MCF 10A (cell line): ENCODE measurements at places on chromosomes 2 and 18.
A peak's percentile ranks its signal among the peaks of the same experiment; 100 is the strongest.

GRCh38 chr2:46748735-46749531 lies 166.7 kb downstream of the MCFD2 start:
- DNase-seq: no peak

- DNase-seq: no peak
Observed at GRCh38 chr18:53660306-53660705, 564.2 kb downstream of the MBD2 start.

DNA sequence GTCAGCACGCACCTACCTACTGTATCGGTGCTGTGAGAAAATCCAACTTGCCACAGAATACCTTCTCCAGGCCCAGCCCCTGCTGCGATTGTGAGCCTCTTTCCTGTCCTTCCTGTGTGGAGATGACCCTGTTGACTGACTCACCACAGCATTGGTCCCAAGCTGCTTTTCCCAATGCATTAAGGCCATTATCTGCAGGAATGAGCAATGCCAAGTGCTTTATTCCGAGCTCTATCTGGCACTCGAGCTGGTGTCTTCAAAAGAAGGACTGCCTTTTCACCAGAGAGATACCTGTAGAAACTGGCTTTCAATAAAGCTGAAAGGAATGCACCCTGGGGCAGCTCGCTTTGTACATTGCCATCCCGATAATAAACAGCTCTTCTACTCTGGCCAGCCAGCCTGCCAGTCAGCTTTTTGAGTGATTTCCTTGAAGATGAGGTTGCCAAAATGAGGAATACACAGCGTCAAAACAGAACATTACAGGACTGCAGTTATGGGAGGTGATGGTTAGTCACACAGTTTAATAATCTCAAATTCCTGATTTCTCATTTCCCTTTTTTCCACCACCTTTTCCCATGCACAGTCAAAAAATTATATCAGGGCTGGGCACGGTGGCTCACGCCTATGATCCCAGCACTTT lies 8.3 kb upstream of the RNF103 start:
- DNase-seq: no peak

DNA sequence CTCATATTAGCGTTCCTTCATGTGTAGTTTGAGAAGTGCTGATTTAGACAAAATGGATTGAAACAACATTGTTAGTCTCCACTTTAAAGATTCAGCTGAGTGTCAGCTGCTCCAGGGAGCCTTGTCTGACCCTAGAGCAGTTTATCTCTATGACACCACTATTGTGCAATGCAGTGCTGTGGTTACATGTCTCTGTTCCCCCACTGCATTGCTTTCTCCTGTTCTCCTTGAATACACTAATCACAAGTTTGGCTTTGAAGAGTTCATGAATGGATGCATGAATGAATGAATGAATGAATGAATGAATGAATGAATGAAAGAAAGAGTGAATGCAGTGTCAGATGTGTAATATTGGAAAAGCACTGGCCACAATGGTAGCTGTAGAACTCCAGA lies 38.3 kb downstream of the GCG start:
- peak; percentile 72 for DNase-seq

- DNase-seq: no peak
Observed at GRCh38 chr2:190185380-190185779, 122.9 kb upstream of the MSTN start.

GRCh38 chr18:38035193-38035592 lies 469.6 kb upstream of the CELF4 start:
- DNase-seq: no peak

DNA sequence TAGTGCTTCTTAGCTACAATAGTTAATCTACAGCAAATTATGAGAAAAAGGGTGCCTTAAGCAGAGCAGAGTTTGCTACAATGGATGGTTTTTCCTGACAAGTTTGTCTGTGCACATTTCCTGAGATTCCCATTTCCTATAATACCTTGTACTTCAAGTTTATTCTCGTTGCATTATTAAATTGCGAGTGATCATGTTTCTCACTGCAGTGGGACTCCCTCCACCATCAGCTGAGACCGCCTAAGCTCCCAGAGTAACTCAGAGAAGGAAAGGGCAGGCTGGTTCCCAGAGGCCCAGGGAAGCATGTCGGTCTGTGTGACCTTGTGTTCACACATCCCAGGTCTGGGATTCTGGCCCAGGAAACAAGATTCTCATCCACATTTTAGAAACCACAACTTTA lies 162.1 kb downstream of the ARL4C start:
- DNase-seq: no peak

DNA sequence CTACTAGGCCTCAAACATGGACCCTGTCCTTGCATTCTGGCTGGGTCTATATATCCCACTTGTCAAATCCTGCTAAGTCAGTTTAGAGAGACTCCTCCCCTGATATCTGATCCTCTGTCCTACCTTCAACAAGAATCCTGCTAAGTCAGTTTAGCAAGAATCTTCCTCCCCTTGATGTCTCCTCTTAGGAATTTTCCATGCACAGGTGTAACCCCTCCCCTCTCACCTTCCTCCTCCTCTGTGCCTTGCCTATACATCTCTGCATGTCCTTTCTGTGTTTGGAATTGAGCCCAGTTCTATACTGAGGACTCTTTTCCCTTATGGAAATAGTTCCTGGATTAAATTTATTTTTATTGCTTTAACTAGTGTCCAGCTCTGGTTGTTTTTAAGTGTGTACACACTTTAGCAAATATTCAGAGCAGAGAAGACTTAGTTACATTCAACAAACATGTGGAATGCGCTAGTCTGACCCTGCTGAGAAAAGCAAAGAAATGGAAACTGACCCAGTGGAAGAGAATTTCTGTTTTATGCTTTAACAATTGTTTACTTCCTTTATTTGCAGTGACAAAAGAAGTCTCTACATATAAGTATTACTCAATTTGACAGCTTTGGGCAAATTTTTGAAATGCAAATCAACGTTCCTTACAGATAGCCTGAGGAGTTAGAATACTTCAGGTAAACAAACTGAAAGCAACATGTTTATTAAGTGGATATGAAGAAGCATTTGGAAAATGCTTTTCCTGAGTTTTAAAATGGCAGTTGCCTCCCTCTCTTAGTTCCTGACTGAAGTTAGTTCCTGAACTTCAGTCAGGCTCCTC lies 80.6 kb downstream of the RIT2 start:
- no peak for DNase-seq

DNA sequence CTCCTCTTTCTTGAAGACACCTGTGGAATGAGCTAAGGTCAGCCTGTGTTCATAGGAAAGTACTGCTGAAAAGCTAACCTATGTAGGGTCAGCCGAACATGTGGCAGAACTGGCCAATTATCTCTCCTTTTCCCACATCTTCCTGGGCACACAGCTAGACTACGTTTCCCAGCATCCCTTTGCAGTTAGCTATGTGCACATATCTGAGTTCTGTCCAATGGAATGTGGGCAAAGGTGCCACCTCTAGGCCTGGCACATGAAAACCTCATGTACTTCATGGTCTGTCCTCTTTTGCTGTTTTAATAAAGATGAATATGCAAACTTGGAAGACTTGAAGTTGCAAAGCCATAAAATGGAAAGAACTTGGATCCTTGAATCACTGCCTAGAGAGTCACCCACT lies 352.6 kb downstream of the TNS1 start:
- no peak for DNase-seq

DNA sequence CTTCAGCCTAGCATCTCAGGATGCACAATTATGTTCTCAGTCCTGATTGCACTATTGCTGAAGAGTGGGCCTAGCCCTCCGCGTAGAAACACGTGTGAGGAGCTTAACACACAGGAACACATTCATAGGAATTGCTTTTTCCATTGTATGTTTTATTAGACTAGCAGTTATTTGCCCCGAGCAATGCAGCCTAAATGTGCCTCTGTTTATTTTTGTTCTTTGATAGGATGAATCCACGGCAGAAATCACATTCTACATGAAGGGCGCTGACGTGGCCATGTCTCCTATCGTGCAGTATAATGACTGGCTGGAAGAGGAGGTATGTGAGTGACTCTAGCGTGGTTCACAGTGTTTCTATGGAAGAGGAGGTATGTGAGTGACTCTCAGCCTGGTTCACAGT lies 65.9 kb upstream of the NFATC1 start:
- no peak for DNase-seq

DNA sequence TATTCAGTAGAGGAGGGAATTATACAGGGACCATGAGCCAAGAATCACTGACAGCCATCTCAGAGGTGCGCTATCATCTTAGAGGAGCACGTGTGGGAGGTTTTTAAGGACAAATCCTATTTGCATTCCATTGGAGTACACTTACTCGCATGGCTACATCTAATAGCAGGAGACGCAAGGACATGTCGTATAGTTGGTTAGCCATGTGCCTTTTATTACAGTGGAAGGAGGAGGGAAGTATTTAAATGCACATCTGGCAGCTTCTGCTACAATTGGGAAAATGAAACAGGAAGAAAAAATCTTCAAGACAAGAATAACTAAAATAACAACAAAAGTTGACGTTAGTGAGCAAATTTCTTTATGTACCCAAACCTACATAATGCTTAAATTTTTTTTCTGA lies 86.5 kb upstream of the UGP2 start:
- no peak for DNase-seq

GRCh38 chr2:84957771-84958134 lies 13.2 kb upstream of the KCMF1 start:
- DNase-seq: no peak

- DNase-seq: no peak
Observed at GRCh38 chr2:207071820-207072219, 93.9 kb downstream of the KLF7 start.

DNA sequence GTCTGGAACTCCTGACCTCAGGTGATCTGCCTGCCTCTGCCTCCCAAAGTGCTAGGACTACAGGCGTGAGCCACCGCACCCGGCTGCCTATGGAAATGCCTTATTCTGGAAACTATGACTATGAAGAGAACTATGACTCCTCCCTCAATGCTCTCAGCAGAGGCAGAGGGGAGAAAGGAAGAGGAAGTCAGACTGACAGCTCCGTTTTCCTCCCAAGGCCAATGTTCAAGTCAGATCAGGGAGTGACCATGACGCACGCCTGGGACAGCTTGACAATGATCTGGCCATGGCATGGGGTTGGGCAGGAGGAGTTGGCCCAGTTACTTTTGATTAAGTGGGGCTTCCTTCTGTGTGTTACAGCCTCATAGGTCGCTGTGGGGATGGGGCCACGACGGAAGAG lies 44.3 kb upstream of the MRPL33 start:
- no peak for DNase-seq

- DNase-seq: no peak
Observed at GRCh38 chr2:165904432-165904831, 49.1 kb downstream of the TTC21B start.

DNA sequence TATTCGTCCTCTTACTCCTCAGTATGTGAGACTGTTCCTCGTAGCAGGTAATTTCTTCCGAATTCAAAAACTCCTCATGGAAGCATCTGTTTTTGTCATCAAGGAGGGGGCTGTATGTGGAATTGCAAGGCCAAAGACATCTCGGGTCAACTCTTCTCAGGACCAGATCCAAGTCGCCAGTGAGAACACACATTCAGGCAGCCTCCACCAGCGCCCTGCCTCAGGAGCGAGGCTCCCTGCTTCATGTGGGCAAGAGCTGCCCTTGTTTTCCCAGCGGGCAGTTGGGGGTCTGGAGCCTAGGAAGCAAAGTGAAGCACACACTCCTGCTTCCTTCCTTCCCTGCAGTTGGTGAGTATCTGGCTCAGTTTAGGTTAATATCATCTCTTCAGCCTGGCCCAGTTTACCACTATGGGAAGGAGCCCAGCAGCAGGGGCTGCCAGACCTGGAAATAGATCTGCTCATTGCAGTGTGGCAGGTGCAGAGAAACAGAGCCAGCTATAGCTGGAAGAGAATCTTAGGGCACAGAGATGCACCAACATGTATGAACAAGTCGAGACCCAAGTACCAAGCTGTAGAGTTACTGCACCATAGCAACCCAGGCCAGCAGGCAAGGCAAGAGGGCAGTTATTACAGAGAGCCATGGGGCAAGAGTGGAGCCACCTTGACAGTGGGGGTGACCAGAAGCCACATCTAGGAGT lies 25.3 kb downstream of the TMEM127 start:
- no peak for DNase-seq

- DNase-seq: no peak
Observed at GRCh38 chr2:167478196-167478595, 589.9 kb downstream of the XIRP2 start.

GRCh38 chr2:235195921-235196320 lies 244.1 kb downstream of the SH3BP4 start:
- no peak for DNase-seq

DNA sequence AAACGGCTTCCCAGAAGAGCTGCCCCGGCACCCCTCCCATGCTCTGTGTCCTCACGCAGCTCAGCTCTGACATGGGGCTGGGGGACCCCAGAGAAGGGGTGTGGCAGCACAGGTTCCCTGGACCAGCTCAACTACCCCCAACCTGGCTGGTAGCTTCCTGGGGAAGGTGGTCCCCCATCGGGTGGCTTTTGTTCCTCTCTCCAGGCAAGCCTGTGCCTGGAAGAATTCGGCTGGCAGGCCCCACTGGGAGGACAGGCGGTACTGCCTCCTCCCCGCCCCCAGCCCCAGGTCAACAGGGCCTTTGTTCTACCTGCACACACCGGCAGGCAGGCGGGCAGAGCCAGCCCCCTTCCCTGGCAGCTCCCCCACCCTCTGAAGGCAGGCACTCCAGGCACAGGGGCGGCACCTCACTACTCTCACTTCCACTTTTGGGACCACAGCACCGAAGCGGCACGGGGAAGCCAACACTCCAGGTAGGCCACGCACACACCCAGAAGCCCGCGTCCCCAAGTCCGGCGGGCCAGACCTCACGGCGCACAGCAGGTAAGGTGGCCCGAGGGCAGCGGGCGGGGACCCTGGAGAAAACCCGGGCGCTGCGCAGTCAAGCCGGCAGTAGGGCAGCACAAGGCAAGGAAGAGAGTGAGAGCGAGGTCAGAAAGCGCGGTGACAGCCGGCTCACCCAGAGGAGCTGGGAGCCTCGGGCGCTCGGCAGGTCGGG lies 1.3 kb downstream of the HS6ST1 start:
- DNase-seq: no peak

GRCh38 chr18:51137891-51138290 lies 59.6 kb downstream of the MEX3C start:
- DNase-seq: peak; percentile 84

GRCh38 chr18:635171-635570 lies 22.3 kb upstream of the TYMS start:
- no peak for DNase-seq

- DNase-seq: no peak
Observed at GRCh38 chr18:35817604-35818352, 154.7 kb upstream of the RMP24 start.
